ENCODE measurements at places on chromosomes 3 and 15.

GRCh38 chr15:81113861-81114291 is 20.2 kb upstream of the CFAP161 start:
- H3K4me1 ChIP-seq = no peaks in the 10 kb centered on the region
- H3K27me3 ChIP-seq = peaks cover 3% of the 10 kb centered on the region
- H3K36me3 ChIP-seq = no peaks in the 10 kb centered on the region
- no peak for DNase-seq
- H3K4me3 ChIP-seq = no peak overlapping the region

DNA sequence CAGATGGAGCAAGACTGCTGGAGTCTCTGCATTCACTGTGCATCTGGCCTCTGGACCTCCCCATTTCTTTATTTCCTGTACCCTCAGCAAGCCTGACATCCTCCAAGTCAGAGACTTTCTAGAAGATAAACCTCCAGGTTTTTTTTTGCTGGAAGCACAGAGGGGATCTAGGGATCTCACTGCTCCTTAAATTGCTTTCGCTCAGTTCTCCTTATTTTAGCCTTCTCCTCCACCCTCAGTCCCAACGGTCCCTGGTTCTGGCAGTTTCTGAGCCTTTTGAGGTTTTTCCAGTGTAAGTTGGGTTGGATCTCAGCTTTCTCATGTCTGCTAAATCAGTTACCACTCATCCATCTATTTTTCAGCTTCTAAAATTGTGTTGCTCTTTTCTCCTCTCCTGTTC is 22.7 kb upstream of the CHD2 start:
- no peaks in the 10 kb centered on the region for H3K27me3 ChIP-seq
- peaks cover 8% of the 10 kb centered on the region for H3K4me1 ChIP-seq
- H3K27ac ChIP-seq = no peak overlapping the region
- no peaks in the 10 kb centered on the region for H3K36me3 ChIP-seq
- no peak overlapping the region for H3K4me3 ChIP-seq

DNA sequence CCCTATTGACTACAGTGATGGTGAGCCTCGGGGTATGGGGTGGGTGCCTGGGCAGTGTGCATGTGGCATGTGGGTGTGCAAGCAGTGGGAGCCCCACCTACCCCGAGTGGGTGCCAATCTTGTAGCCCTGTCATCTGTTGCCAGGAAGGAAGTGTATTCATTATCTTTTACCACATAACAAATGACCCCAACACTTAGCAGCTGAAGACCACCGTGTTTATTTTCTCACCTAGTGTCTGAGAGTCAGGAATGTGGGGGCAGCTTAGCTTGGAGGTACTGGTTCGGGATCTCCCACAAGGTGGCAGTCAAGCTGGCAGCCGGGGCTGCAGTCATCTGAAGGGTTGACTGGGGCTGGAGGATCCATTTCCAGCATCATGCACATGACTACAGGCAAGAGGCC is 21.7 kb downstream of the XYLB start:
- no peaks in the 10 kb centered on the region for H3K4me1 ChIP-seq
- DNase-seq = no peak
- H3K36me3 ChIP-seq = no peaks in the 10 kb centered on the region
- no peaks in the 10 kb centered on the region for H3K27me3 ChIP-seq
- no peak overlapping the region for H3K27ac ChIP-seq

- H3K36me3 ChIP-seq = no peaks in the 10 kb centered on the region
- no peak overlapping the region for H3K27ac ChIP-seq
- H3K4me3 ChIP-seq = no peak overlapping the region
- no peak for DNase-seq
- H3K4me1 ChIP-seq = peaks cover 8% of the 10 kb centered on the region
Measured at GRCh38 chr15:45121706-45122417, 7.7 kb downstream of the DUOXA2 start.

GRCh38 chr3:167918008-167918596 is 177.6 kb downstream of the GOLIM4 start:
- no peaks in the 10 kb centered on the region for H3K36me3 ChIP-seq
- H3K4me1 ChIP-seq = no peaks in the 10 kb centered on the region
- no peak overlapping the region for H3K4me3 ChIP-seq
- DNase-seq = no peak
- no peak overlapping the region for H3K27ac ChIP-seq

DNA sequence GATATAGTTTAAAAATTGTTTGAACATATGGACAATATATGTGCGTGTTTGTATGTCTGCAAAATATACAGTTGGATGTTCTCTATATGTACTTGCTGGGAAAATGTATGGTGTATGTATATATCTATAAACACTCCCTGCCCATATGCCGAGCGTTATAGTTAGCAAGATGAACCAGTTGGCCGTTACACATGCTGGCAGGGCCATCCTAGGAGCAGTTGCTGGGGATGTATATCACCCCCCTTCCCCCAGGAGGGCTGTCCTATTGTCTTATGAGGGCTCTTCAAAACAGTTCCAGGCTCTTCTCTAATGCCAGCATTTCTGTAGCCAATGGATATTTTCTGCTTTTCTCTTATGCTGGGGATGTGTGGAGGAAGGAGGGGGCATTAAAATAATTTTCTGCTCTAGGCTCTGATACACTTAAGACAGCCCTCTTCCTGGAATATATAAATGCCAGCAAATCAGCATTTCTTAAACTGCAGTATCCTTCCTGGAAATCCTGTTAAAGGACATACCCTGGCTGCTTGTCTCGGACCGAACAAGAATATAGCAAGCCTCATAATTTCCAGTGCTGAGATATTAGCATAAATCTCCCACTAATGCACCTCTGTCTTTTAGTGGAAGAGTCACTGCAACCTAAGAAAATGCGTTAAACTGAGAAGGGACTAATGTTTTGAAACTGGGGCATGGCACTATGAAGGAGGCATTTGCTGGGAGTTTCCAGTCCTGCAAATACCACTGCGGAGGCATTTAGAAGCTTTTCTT is 134.4 kb downstream of the MDFIC2 start:
- peaks cover 11% of the 10 kb centered on the region for H3K4me1 ChIP-seq
- no peaks in the 10 kb centered on the region for H3K27me3 ChIP-seq
- H3K27ac ChIP-seq = no peak overlapping the region
- DNase-seq = no peak

DNA sequence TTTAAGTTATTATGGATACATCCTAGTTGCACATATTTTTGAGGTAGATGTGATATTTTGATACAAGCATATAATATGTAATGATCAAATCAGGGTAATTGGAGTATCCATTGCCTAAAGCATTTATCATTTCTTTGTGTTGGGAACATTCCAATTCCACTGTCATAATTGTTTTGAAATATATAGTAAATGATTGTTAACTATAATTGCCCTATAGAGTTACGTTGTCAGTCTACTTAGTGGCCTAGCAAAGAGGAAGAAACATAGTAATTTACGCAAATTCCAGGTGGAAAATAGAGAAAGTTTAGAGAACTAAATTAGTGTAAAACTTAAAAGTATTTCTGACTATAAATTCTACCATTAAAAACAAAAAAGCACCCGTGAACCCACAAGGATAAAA is 24.9 kb downstream of the NXPE3 start:
- no peak for DNase-seq
- H3K4me1 ChIP-seq = peaks cover 3% of the 10 kb centered on the region
- no peaks in the 10 kb centered on the region for H3K27me3 ChIP-seq
- no peak overlapping the region for H3K27ac ChIP-seq
